Activated CD4-positive, alpha-beta T cell treated with anti-CD3 and anti-CD28 coated beads, Interleukin-2, amount 10 ng/mL, durations not matched to agents 7 days and 5 days (primary cell): ENCODE measurements at places on chromosomes 11 and 22. TPM values are rescaled to one million over a fixed set of nuclear protein-coding genes. Genes with fewer than 3 reads are reported as not detected.

- no peak for DNase-seq
Measured at GRCh38 chr11:116193321-116194131, 579.3 kb downstream of the BUD13 start.

DNA sequence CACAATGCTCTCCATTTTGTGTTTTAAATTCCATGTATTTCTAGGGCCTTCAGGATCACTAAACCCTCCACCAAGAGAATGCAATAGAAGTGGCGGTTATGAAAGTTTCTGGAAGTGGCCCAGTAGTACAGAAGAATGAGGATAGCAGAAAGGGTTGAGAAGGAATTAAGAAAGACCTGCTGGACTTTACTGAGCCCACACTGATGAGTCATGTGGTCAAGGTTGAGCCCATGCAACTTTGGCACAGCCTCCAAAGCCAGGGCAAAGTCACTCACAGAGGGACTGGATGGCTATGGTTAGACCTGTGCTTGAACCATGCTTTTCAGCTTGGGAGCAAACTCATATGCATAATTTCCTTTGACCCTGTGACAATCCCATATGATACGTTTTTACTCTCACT lies 102.9 kb upstream of the PLET1 start:
- DNase-seq, result no peak

DNA sequence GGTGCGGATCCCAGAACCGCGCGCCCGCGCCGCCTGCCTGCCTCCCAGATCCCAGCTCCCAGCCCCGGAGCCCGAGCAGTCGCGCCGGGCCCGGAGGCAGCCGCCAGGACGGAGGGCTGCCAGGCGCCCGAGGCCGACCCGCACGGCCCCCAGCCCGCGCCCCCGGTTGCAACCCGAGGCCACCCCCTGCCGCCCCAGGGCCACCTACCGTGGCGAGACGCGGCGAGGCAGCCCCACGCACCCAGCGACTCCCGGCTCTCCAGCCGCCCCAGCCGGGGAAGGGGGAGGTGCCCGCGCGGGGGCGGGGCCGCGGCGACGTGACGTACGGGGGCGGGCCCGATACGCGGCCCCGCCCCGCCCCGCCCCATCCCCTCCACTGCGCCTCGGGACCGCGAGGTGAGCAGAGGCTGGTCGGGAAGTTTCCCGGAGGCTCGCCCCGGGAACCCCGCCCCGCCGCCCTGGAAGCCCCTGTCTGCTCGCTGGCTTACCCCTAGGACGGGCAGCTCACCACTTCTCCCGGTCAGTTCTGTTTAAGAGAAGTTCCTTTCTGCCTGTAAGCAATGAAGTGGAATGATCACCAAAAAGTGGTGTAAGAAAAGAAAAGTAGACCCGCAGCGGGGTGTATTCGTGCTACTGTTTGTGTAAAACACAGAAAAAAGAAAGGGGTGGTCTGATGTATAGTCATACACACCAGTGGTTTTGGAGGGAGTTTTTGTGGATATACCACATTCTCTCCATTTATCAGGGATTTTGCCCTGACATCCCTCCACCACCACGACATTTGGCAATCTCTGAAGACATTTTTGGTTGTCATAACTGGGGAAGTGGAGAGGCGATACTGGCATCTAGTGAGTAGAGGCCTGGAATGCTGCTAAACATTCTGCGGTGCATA lies at the start of gene TPST2:
TPST2 (minus strand) TSS at position 288 of the 892 bp plus-strand sequence. CDS start 48,502 bp downstream, outside the sequence.
- peak; percentile 75 for DNase-seq

- DNase-seq, result no peak
Measured at GRCh38 chr22:48336339-48337060, 1491.2 kb downstream of the BRD1 start.

DNA sequence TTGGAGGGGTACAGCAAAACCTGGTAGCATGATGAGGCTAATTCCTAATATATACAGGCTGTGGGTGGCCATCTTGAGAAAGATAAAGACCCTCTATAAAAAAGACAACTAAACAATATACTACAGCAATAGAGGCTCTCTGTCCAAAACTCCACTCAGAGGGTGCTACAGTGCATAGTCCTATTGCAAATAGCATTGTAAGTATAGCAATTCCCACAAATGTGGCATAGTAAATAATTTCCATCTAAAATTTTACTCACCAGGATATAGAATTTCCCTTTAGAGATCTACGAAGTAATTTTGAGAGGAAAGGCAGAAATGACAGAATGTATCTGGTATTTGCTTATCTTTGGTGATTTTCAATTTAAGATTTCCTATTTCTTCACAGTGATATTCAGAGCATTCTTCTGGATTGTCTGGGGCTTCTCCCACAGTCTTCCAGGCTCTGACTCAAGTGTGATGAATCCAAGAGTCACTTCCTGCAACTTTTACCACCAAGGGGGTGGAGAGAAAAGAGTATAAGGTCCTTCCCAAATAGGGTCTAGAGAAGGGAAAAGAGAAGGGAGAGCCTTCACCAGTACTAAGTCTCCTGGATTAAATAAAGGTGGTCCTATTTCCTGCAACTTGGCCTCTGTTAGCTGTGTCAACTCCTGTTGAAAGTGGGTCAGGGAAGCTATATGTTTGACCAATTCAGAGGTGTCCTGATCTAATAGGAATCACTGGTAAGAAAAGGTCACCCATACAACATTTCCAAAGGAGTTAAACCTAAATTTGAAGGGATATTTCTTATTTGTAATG lies 1054.7 kb upstream of the CNTN5 start:
- DNase-seq, result no peak

- DNase-seq, result no peak
Measured at GRCh38 chr11:16804104-16804947, 65.9 kb downstream of the C11orf58 start.

GRCh38 chr11:122201106-122201505 lies 85.1 kb upstream of the BLID start:
- DNase-seq, result no peak

- DNase-seq, result no peak
Measured at GRCh38 chr11:94738746-94739145, 29.4 kb upstream of the AMOTL1 start.

- DNase-seq, result no peak
Measured at GRCh38 chr22:45731798-45732495, 60.3 kb downstream of the ATXN10 start.

- no peak for DNase-seq
Measured at GRCh38 chr22:29882716-29883044, 294 bp upstream of the MTMR3 start.

- DNase-seq, result no peak
Measured at GRCh38 chr22:43344520-43344787, 1.3 kb upstream of the SCUBE1 start.

DNA sequence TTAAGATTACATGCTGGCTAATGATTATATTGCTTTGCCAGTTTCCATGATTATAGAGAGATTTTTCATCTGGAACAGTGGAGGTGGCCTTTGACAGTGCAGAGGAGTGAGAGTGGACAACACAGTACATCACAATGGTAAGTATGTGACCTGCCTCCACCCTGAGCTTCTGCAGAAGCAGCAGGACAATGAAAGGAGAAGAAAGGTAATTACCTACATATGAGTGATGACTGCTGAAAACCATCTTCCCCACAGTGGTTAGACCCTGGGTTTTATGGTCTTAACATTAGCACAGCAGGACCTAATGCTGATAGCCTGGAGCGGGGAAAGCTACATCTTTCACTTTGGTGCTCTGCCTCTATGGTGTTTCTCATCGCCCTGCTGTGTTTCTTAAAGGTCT lies 454.7 kb upstream of the DDI1 start:
- DNase-seq, result no peak

- DNase-seq, result no peak
Measured at GRCh38 chr11:6219359-6219758, 14.0 kb downstream of the C11orf42 start.

- DNase-seq, result no peak
Measured at GRCh38 chr11:35709376-35709775, 46.8 kb downstream of the TRIM44 start.

- no peak for DNase-seq
Measured at GRCh38 chr11:126519764-126520734, 164.6 kb downstream of the ST3GAL4 start.

- no peak for DNase-seq
Measured at GRCh38 chr11:72885749-72886609, 71.8 kb downstream of the ATG16L2 start.

DNA sequence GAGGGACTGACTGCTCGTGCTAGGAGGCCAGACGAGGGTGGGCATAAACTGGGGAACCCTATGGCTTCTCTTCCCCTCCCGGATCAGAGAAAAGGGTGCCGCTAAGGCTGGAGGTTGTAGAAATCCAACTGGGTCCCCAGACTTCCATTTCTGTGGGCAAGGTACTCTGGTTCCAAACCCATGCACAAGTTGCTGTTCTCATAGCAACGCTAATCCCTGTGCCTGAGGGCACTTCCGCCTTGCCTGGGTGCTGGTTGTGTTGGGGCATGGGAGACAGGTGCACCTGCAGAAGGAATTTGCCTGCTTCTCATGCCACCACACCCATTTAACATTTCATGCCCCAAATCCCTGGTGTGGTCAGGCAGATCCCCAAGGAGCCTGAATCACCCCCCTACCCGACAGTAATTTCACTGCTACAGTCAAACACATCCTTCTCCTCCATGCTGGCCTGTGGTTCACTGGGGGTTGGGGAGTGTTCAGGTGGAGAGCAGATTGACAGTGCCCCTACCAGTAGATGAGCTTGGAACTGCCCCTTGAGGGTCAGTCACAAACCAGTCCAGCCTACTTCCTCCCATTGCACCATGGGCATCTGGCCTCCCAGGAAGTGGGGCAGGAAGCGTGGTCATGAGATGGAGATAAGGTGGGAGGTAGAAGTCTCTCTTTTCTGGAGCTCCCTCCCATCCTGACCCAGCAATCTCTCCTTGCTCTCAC lies 1.2 kb downstream of the C2CD2L start:
- DNase-seq, result peak; percentile 59

- DNase-seq, result no peak
Measured at GRCh38 chr11:123683428-123684170, 29.2 kb upstream of the SCN3B start.

DNA sequence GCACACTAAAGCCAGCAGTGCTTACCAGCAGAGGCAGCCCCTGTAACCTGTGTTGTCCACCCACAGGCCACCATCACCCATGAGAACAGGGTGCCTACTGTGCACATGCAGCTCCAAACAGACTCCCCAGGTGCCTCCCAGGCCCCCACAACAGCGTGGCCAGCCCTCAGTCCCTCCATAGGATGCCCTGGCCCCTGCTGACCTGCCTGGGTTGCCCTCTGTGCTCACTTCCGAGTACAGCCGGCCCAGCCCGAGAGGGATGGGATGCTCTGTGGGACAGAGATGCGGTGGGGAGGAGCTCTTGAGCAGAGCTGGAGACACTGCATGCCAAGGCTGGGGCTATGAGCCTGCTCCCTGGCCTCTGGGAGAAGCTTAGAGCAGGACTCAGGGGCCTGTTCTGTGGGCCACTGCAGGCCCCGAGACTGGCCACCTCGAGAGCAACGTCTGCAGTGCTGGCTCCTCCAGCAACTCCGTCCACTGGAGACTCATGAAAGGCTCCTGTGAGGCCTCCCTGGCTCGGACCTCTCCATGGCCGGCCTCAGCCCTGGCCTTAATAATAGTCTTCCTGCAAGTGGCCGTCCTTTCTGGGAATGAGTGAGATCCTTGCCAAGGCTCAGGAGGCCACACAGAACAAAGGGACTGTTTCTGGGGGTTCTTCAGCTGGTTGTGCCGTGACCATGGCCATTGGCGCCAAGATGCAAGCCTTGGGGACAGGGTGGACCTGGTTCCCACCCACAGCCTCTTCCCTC lies 27.0 kb downstream of the FADS2 start:
- DNase-seq, result no peak

DNA sequence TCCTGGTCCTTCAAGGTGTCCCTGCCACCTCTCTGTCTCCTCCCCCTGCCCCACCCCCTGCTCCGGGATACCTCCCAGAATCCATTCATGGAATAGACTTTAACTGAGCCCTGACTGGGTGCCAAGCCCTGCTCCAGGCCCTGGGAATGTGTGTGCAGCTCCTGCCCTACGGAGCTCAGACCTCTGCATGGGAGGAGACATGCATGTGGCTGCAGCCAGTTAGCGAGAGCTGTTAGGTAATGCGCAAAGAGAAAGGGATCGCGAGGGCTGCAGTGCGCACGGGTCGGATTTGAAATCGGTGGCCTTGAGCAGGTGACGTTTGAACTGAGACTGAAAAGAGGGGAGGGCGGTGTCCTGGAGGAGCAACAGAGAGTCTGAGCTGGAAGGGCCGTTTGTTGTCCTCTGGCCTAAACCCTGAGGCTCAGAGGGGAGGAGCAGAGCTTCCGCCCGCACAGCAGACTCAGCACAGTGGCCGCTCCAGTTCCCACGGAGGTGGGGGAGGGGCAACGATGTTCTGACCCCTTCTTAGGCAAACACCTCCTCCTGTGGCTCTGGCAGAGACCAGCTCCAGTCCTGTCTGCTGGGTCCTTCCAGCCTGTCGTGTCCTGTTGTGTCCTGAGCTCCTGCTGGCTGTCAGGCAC lies 19.8 kb upstream of the LRRC10B start:
- DNase-seq, result no peak

DNA sequence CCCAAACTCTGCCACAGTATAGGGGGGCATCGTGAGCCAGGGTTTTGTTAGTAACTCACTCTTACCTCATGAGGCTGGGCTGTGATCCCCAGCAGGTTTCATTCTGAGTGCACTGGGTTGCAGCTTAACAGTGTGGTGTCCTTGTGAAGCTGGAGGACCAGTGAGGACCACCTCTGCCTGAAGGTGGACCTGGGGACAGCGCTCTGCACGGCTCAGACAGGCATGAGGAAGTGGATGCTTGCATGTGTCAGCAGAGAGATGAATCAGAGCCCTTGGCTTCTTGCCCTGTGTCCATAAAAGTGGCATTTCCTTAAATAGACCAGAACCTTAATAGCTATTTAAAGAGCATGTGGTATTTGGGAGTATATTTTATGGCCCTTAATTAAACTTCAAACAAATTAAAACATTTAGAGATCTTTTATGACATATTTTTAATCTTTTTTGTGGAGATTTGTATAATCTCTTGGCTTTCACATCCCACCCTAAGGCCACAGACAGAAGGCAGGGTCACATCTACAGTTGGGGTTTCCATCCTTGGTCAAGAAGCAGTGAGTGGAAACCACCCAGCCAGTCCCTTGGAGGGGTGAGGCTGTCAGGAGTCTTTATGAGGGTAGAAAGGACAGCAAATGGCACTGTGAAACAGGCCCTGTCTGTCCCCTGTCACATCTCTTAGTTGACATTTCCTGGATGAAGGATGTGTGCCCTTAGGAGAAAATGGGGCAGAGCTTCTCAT lies 24.8 kb upstream of the ADORA2A start:
- DNase-seq, result no peak

- DNase-seq, result no peak
Measured at GRCh38 chr11:46513934-46514342, 79.9 kb downstream of the AMBRA1 start.

The SERPINH1 gene
- 11.3 TPM for total RNA-seq

The OR52N4 gene
- 1.1 TPM for total RNA-seq

The SEPTIN5 gene
- not detected for total RNA-seq

The FAT3 gene
- total RNA-seq, result not detected

The LINC01488 gene
- total RNA-seq, result not detected

The MFNG gene
- total RNA-seq, result 218 TPM

The CNTN5 gene
- not detected for total RNA-seq

The SHISAL1 gene
- total RNA-seq, result not detected

The SLC7A4 gene
- not detected for total RNA-seq

The C11orf42 gene
- total RNA-seq, result not detected

The WBP2NL gene
- total RNA-seq, result 1.6 TPM

The IGLL1 gene
- not detected for total RNA-seq

The ST3GAL4 gene
- 7.6 TPM for total RNA-seq

The RHOD gene
- total RNA-seq, result not detected
